SJCRH30 (cell line): ENCODE measurements at places on chromosomes 4 and X. TPM values are rescaled to one million over a fixed set of nuclear protein-coding genes. Genes with fewer than 3 reads are reported as not detected.

DNA sequence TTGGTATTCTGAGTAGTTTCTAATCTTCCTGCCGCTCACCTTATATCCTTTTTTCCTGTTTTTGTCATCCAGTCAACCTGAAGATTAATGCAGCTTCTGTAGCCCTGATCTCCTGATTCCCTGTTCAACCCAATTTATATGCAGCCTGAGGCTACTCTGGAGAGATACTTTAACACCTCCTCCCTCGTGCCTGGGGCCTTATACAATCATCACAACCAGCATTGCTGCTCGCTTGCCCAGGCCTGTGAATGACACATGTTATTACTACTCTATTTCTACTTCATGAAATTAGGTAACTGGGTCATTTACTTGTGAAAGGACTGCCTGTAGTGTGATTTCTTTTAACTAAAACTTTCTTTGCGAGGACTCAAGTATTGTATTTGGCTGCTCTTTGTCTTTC is 33.7 kb upstream of the WDR17 start:
- DNase-seq, result no peak
- no peak overlapping the region for H3K27ac ChIP-seq
- no peaks in the 10 kb centered on the region for H3K27me3 ChIP-seq
- H3K36me3 ChIP-seq, result no peaks in the 10 kb centered on the region
- H3K4me1 ChIP-seq, result no peaks in the 10 kb centered on the region
- no peak overlapping the region for H3K4me3 ChIP-seq

GRCh38 chr4:37675587-37676290 is 10.4 kb downstream of the RELL1 start:
- no peak overlapping the region for H3K27ac ChIP-seq
- H3K4me1 ChIP-seq, result 0 out of 2 replicates have a peak, but pooled peaks cover 6% of the 10 kb centered on the region
- no peak for DNase-seq

Gene KCNE5
- 0.10 and 0.12 TPM in 2 replicates for total RNA-seq

Gene KLF8
- total RNA-seq, result not detected in 2 replicates

- DNase-seq, result no peak
- no peaks in the 10 kb centered on the region for H3K4me1 ChIP-seq
- no peak overlapping the region for H3K27ac ChIP-seq
- no peak overlapping the region for H3K4me3 ChIP-seq
- no peaks in the 10 kb centered on the region for H3K27me3 ChIP-seq
These were observed 18.7 kb downstream of the SCFD2 start for GRCh38 chr4:53346920-53347852.

GRCh38 chr4:27176400-27176799 is 315.8 kb downstream of the STIM2 start:
- H3K36me3 ChIP-seq, result no peaks in the 10 kb centered on the region
- peak; percentile 53 for DNase-seq
- H3K4me1 ChIP-seq, result no peaks in the 10 kb centered on the region
- H3K27me3 ChIP-seq, result no peaks in the 10 kb centered on the region

DNA sequence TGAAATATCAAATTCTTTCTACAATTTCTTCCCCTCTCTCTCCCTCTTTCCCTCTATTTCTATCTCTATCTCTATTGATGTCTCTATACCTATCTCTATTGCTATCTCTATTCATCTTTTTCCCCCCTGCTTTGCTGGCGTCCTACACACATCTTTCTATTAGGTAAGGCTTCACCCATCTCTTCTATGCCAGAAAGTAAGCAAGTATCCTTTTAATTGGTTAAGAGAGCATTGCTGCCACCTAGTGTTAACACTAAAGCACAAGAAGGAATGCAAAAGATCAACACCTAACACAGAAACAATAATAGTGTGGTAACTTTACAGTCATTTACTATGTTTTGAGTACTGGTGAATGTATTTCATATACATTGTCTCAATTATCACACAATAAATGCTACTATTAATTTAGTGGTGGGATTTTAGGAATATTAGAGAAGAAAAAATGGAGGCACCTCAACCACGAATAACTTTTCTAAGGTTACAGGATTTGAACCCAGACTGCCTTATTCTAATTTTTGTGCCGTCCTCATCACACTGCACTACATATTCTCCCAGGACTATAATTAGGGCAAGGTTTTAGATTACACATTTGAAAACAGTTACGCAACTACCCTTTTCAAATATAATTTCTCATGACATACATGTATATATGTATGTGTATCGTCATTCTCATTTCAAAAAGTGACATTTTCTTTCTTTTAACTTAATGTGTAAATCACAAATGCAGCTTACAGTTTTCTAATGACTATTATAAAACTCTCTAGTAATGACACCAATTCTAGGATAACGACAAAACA is 3.7 kb upstream of the C4orf36 start:
- no peaks in the 10 kb centered on the region for H3K36me3 ChIP-seq
- peak; percentile 38 for DNase-seq
- H3K27me3 ChIP-seq, result no peaks in the 10 kb centered on the region
- H3K4me1 ChIP-seq, result no peaks in the 10 kb centered on the region

- DNase-seq, result no peak
- no peaks in the 10 kb centered on the region for H3K36me3 ChIP-seq
- no peaks in the 10 kb centered on the region for H3K27me3 ChIP-seq
- no peak overlapping the region for H3K27ac ChIP-seq
These were observed 615.3 kb upstream of the SLIT2 start for GRCh38 chr4:19636451-19636850.

Gene ARHGAP6
- total RNA-seq, result 31.1 and 34.5 TPM in 2 replicates

DNA sequence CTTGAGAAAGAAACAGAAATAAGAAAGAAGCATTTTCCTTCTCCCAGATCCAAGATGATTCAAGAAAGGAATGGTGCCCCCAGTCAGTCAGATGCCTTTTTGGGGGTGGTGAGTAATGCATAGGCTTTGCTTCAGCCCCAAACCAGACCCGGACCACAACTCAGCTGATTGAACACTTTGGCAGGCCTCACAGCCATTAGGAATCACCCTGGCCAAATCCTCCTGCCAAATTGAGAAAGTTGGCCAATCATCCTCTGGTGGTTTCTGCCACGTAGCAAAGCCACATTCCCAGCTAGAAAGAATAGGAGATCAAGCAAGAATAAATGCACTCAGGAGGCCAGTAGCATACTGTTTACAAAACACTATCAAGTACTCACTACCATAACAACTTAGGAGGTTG is 33.7 kb downstream of the FRMD7 start:
- no peaks in the 10 kb centered on the region for H3K4me1 ChIP-seq
- no peak for DNase-seq
- H3K27ac ChIP-seq, result no peak overlapping the region
- no peaks in the 10 kb centered on the region for H3K36me3 ChIP-seq
- no peaks in the 10 kb centered on the region for H3K27me3 ChIP-seq
- H3K4me3 ChIP-seq, result no peak overlapping the region

- no peaks in the 10 kb centered on the region for H3K27me3 ChIP-seq
- H3K36me3 ChIP-seq, result no peaks in the 10 kb centered on the region
- DNase-seq, result no peak
These were observed at the start of gene SOD3 for GRCh38 chr4:24794916-24795665. Gene SOD3 (plus strand): TSS chr4:24795573. CDS start chr4:24799522, 3,949 bp downstream.

GRCh38 chr4:138757432-138757831 is 258.1 kb upstream of the NOCT start:
- no peak for DNase-seq
- H3K4me1 ChIP-seq, result no peaks in the 10 kb centered on the region
- H3K36me3 ChIP-seq, result no peaks in the 10 kb centered on the region
- H3K27ac ChIP-seq, result no peak overlapping the region

Gene EVC
- 13.8 and 14.3 TPM in 2 replicates for total RNA-seq

Gene SH2D1A
- total RNA-seq, result not detected in 2 replicates

Gene FGF5
- 0.12 and 0.15 TPM in 2 replicates for total RNA-seq

DNA sequence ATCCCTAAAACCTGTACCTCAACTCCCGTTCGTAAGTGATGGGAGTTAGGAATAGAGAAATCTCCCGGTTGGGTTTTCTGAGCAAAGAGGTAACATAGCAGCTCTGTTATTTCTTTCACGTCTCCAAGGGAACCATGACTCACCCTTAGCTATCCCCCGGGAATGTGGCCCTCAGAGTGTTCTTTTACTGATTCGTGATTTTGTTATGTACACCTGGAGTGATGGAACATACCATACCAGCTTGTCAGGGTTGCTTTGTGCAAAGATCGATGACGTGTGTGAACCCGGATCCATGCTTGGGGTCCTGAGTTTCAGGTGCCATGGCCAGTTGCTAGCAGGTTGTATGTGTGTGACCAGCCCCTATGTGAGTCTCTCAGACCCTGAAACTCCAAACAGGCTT is 52.6 kb downstream of the HPRT1 start:
- DNase-seq, result peak; percentile 9
- H3K27ac ChIP-seq, result no peak overlapping the region
- no peaks in the 10 kb centered on the region for H3K36me3 ChIP-seq
- no peaks in the 10 kb centered on the region for H3K4me1 ChIP-seq
- H3K27me3 ChIP-seq, result no peaks in the 10 kb centered on the region
- no peak overlapping the region for H3K4me3 ChIP-seq

Gene FRG2
- 0.53 and 0.66 TPM in 2 replicates for total RNA-seq

GRCh38 chr4:77172336-77172735 is 15.3 kb downstream of the CCNG2 start:
- peaks cover 11% of the 10 kb centered on the region for H3K36me3 ChIP-seq
- peak overlapping the region; percentile 16 for H3K27ac ChIP-seq
- H3K4me3 ChIP-seq, result no peak overlapping the region
- peak; percentile 48 for DNase-seq

DNA sequence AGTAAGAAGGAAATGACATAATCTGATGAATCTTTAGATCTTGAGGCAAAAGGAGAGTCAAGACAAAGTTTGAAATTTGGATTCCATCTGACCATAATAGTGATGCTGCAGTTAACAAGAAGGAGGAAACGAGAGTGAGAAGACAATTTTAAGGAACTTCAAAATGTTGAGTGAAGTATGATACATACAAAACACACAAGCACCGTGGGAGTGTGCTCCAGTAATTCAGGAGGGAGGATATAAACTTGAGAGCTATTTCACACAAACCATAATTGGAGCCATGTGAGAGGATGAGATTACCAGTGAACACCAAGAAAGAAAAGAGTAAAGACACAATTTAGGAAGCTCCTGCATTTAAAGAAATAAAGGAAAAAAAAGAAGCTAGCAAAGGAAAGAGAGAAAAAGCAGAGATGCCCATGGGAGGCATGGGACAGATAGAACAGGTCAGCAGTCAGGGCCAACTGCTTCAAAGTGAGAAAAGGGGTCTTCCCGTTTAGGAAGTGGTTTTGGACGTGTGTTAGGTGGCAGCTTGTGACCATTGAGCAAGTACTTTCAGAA is 150.7 kb upstream of the SLC7A11 start:
- no peaks in the 10 kb centered on the region for H3K36me3 ChIP-seq
- H3K4me3 ChIP-seq, result no peak overlapping the region
- no peak for DNase-seq
- H3K27me3 ChIP-seq, result no peaks in the 10 kb centered on the region

DNA sequence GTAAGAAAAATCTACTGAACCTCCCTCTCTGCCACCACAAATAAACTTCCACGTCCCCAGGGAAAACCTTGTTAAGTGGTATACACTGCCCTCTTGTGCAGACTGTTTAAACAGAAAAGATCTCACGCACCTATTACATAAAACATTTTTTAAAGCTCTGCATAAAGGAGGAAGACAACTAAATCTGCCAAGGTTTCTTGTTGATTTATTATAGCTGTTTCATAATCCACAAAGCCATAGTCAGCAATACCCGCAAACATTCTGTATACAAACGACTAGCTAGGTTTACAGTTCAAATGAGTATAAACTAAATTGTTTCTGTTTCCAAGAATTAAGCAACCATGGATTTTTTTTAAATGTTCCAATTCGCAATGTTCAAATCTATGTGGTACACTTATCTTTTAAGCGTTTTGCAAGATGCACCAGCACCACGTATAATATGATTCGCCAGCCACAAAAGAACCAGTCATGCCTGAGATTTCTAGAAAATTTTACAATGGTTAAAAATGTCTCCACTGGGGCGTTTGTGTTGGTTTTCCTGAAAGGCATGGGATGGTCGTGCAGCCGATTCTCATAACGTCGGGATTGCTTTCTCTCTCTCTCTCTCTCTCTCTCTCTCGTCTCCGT is 164.6 kb downstream of the PRKX start:
- peak overlapping the region; percentile 12; the same call in 1 of the 2 replicates for H3K27ac ChIP-seq
- peaks cover 8% of the 10 kb centered on the region for H3K4me1 ChIP-seq
- H3K36me3 ChIP-seq, result no peaks in the 10 kb centered on the region
- peak; percentile 78 for DNase-seq
- H3K4me3 ChIP-seq, result peak overlapping the region; percentile 16; the same call in 1 of the 2 replicates

GRCh38 chrX:77450996-77451395 is 3.8 kb downstream of the FGF16 start:
- H3K27ac ChIP-seq, result peak overlapping the region; percentile 63
- H3K4me3 ChIP-seq, result no peak overlapping the region
- peaks cover 12% of the 10 kb centered on the region for H3K4me1 ChIP-seq
- H3K36me3 ChIP-seq, result no peaks in the 10 kb centered on the region
- DNase-seq, result peak; percentile 49
